ENCODE measurements at places on chromosomes 7 and 10.

DNA sequence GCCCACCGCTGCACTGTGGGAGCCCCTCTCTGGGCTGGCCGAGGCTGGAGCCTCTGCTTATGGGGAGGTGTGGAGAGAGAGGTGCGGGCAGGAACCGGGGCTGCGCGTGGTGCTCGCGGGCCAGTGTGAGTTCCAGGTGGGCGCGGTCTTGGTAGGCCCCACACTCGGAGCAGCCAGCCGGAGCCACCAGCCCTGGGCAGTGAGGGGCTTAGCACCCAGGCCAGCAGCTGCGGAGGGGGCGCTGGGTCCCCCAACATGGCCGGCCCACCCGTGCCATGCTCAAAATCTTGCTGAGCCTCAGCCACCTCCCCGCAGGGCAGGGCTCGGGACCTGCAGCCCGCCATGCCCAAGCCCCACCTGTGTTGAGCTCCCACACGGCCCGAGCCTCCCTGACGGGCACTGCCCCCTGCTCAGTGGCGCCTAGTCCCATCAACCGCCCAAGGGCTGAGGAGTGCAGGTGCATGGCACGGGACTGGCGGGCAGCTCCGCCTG is 856.8 kb upstream of the CELF2 start:
- DNase-seq: no peak

- DNase-seq: peak; percentile 82
These were observed 34.7 kb downstream of the ACADSB start for GRCh38 chr10:123043409-123043925.

- DNase-seq: no peak
These were observed 394.0 kb downstream of the THSD7A start for GRCh38 chr7:11437994-11438393.

GRCh38 chr7:148883266-148884048 is 634 bp downstream of the EZH2 start:
- peak; percentile 25 for DNase-seq

GRCh38 chr7:90345595-90346335 is 751 bp upstream of the GTPBP10 start:
- peak; percentile 26 for DNase-seq

GRCh38 chr7:102283477-102284189 is 3.0 kb upstream of the SH2B2 start:
- DNase-seq: no peak

DNA sequence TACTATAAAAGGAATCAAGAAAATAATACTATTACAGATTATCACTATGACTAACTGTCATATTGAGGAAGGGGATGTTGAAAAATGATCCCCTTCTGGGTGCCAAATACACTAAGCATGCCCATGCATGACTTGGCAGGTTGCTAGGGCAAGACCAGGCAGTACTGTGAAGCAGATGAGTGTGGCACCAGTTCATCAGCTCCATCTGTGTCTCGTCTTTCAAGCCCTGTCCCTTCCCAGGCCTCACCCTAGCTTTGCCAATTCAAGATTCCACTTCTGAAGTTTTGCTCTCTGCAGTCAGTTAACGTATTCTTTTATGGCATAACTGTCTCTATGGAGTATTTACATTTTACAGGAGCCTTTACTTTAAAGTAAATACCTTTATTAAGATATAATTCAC is 135.6 kb upstream of the HPS1 start:
- DNase-seq: no peak

- DNase-seq: no peak
These were observed 61.5 kb downstream of the CHN2 start for GRCh38 chr7:29255906-29256692.

- DNase-seq: no peak
These were observed 481.3 kb downstream of the DNAJB6 start for GRCh38 chr7:157817944-157818700.

GRCh38 chr7:140214075-140214684 is 37.4 kb upstream of the KDM7A start:
- DNase-seq: no peak

- no peak for DNase-seq
These were observed 26.2 kb upstream of the MSRB2 start for GRCh38 chr10:23069019-23069815.

DNA sequence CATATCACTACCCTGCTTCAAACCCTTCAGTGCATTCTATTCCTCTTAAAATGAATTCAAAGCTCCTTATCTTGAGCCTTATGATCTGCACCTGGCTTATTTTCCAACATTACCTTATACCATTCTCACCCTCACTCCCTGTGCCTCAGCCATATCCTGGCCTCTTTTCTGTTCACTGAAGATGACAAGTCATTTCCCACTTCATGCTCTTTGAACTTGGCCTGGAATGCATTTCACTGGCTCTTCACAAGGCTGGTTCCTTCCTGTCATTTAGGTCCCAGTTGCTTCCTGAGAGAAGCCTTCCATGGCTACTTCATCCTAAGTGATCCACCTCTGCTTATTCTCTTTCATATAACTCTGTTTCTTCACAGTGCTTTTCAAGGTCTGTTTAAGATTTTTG is 3.2 kb upstream of the LIPF start:
- no peak for DNase-seq

GRCh38 chr10:3239066-3239919 is 66.7 kb upstream of the PITRM1 start:
- DNase-seq: no peak

- DNase-seq: no peak
These were observed 3.0 kb upstream of the PON1 start for GRCh38 chr7:95327356-95327755.

DNA sequence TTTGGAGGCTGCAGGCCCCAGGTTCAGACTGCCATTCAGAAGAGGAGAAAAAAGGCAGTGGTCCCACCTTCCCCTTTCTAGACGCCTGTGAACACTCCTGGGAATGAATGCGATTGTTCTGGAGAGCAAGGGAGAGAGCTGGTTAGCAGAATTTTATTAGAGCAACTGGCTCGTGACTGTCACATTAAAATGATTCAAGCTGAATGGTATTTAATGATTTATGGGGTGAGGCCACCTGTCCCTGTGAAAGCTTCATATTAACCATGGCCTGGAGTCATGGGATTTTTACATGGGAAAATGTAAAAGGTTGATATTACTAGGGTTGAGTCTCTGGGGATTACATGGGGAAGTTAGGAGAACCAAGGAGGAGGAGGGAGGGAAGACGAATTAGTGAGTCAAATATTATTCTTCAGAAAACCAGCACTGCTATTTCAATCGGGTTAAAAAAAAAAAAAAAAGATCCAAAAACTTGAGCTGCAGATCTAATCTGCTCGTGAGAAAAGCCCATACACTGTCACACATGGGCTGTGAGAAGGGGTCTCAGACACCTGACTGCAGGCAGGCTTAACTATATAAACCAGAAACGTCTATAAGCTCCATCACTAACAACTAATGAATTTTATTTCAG is 8.3 kb downstream of the CXCL12 start:
- DNase-seq: no peak

DNA sequence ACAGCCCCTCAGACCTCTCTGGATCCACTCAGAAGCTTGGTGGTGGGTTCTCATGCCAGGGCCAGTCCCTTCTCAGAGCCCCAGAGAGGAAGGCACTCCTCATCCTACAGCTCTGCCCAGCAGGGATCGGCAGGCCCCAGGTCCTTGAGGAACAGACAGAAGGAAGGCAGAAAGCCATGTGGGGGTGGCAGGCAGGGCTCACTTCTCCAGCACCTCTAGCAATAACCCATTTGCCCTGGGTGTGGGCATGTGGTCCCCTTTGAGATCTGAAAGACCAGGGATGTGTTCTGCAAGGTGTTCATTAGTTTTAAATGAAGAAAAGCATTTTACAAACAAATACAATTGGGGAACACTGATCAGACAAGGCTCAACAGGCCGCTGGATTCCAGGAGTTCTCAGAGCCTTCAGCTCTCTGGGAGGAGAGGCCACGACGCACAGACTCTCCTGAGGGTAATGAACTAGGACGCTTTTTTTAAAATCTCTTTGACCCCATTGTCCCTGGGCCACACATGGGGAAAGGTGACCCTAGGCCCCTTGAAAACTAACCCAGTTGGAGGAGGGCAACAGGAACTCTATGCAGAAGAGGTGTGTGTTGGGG is 40.6 kb downstream of the LDB3 start:
- no peak for DNase-seq

- no peak for DNase-seq
These were observed 2.1 kb downstream of the GALNTL5 start for GRCh38 chr7:151958036-151959010.

DNA sequence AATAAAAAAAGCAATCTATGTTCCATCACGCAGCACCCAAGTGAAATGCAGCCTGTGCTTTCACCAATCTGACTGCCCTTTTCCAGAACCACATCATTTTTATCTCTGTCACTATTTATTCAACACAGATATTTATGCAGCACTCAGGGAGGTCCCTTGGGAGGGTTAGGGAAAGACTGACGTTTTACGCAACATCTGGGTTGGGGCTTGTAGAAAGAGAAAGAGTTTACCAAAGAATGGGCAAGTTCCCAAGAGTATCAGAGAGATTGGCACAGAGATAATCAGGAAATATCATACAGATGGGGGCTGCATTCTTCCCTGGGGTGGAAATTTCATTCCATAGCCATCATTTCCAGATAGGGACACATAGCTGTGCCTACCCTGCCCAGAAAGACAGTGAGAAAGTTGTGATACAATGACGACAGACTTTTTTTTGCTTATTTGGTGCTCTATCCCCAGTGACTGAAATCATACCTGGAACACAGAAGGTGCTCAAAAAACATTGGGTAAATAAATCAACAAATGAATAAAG is 474.2 kb downstream of the CALN1 start:
- no peak for DNase-seq

DNA sequence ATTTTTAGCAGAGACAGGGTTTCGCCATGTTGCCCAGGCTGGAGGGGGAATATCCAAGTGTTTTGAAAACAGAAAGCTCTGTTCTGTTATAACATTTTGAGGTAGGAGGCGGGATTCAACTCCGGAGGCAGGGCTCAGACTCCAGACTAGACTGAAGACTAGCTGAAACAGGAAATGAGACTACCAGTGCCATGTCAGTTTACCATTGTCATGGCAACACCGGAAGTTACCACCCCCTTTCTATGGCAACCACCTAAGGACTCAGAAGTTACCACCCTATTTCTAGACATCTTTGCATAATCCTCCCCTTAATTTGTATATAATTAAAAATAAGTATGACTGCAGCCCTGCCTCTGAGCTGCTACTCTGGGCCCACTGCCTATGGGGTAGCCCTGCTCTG is 1069.1 kb upstream of the AUTS2 start:
- no peak for DNase-seq

DNA sequence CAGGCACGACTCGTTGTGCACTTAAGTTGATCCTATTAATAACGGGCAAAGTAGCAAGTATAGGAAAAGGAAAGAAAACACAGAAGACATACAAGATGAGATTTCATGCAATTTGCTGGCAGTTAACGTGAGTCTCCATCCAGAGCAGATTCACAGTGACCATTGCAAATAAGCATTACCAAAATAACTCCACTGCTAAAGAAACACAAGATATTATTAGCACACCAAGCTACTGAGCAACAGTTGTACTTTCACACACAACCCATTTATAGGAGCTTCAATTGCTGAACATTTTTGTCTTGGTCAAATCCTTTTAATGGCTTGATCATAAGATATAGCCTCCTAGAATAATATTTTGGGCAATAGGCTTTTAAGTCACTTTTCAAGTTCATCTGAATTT is 187.7 kb upstream of the HGF start:
- no peak for DNase-seq

DNA sequence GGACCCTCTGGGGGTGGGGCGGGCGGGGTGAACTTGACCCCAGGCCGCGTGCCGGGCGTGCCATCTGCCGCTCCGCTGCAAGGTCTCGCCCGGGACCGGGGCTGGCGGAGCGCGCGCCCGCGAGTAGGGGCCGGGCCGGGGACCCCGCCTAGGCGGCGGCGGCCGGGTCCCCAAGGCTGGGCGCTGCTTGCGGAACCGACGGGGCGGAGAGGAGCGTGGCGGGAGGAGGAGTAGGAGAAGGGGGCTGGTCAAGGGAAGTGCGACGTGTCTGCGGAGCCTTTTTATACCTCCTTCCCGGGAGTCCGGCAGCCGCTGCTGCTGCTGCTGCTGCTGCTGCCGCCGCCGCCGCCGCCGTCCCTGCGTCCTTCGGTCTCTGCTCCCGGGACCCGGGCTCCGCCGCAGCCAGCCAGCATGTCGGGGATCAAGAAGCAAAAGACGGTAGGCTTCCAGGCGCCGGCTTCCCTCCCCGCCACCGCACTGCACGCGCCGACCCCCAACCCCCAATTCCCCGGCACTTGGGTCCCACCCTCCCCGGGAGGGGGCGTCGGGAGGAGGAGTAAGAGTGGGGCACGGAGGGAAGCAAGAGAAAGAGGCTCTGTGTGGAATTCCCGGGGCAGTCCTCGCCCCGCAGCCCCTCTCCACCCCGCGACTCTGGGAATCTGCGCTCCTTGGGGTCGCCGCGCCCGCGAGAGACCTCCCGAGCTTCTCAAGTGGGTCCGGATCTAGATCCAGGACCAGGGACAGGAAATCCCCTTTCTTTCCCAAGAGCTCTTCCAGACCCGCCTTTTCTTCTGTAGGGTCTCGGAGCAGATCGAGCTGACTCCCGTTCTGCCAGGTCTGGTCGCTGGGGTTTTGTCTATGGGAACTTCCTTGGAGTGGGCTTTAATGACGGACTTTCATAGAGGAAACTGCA is at the start of gene PAPSS2:
Gene PAPSS2 (plus strand): TSS at position 308 of the 913 bp plus-strand sequence. CDS start 104 bp downstream, at position 412.
- DNase-seq: no peak

GRCh38 chr10:79356104-79356503 is 8.8 kb downstream of the PPIF start:
- no peak for DNase-seq

DNA sequence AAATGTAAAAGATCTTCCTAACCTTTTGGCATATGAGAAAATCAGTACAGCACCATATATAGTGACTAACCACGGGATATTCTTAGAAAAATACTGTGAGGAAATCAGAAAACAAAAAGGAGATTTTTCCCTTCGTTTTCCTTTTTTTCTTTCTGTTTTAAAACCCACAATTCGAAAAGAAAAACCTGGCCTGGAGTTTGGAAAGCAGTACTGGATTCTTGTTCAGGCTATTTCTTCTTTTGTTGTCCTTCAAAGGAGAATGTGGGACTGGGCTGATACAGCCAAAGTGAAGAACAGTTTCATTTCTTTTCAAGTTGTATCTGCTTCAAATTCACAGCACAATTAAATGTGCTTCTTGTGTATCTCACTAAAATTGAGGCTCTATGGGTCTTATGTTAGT is 156.8 kb upstream of the PHYHIPL start:
- no peak for DNase-seq

GRCh38 chr10:34374356-34375045 is 440.6 kb downstream of the PARD3 start:
- peak; percentile 33 for DNase-seq

DNA sequence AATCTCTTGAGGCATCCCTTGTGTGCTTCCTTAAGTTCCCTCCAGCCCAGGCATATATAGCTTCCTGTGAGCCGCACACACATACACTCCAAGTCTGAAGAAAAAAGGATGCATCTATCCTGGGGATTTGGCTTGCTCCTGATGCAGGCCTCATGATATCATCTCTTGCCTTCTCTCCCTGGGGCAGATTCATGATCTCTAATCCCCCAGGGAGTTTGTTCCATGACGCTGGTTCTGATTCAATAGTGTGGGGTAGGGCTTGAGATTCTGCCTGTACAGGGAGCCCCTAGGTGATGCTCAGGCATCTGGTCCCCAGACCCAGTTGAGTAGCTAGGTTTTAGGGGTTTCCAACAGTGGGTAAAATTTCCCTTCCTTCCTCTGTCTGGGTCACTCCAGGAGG is 1.5 kb downstream of the PON1 start:
- DNase-seq: no peak
